ENCODE measurements at places on chromosomes 5 and 9.

DNA sequence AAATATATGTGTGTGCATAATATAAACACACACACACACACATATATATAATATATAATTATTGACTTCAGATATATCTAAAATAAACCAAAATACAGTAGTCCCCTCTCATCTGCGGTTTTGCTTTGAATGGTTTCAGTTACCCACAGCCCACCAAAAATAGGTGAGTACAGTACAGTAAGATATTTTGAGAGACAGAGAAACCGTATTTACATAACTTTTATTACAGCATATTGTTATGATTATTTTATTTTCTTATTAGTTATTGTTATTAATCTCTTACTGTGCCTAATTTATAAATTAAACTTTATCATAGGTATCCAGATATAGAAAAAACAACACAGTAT is 564.2 kb downstream of the ACTL7B start:
- no peak for DNase-seq

GRCh38 chr5:93787598-93787997 is 46.2 kb upstream of the POU5F2 start:
- DNase-seq, result no peak

DNA sequence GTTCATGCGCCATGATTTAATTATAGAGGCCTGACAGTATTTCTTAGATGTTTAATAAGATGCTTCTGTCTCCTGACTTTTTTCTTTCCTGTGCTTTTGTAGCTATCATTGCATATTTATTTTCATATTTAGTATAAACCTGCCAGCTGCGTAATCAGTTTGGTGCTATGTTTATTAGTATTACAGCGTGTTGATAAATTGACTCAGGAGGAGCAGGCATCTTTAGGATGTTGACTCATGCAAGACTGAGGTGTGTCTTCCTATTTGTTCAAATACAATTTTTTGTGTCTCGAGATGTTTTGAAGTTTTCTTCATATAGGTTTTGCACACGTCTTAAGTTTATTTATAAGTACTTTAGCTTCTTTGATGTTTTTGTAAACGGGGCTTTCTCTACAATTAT is 35.9 kb upstream of the EXOC3 start:
- no peak for DNase-seq

DNA sequence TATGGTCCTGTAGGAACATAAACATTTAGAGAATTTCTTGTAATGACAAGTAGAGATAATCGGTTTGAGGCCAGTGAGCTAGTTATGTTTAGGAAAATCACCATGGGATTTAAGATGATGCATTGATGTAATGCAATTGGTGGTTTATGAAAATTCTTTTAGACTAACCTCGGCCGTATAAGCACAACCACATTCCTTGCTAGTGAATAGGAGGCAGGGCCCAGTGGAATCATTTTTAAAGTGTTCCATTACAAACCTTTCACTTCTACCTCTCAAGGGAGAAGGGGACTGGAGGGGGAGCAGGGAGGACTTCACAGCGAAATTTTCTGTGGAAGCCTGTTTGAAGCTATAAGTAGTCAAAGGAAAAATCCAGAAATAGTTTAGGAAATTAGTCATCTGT is 71.8 kb upstream of the NFIL3 start:
- no peak for DNase-seq

DNA sequence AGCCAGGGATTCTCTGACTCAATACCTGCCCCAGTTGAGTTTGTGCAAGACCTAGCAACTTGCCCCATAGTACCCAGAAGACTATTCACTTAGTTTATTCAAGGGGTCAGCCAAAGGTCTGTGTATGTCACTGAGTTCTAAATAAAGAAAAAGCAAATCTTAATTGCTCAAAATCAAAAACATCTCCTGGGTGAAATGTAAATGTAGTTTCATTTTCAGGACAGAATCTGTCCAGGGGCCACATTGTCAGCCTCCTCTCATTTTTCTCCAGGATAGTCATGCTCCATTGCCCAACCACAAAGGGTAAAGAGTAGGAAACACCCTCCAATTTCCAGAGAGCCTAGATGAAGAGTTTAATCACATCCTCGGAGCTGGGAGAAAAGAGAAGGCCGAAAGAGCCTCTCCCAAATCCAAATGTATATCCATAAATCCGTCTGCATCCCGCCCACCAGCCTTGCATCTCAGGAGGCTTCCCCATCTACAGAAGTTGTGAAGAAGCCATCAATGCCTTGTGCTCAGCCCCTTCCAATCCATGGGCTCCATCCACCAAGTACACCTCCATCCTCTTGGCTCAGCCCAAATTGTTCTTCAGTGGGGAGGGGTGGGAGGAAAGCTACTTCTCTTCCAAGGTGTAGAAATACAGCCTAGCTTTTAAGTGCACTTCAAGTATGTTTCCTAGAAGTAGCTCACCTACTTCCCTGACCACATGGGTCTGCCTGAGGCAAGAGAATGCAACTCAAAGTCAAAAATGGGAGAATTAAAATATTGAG is 26.9 kb downstream of the ADAM19 start:
- no peak for DNase-seq

DNA sequence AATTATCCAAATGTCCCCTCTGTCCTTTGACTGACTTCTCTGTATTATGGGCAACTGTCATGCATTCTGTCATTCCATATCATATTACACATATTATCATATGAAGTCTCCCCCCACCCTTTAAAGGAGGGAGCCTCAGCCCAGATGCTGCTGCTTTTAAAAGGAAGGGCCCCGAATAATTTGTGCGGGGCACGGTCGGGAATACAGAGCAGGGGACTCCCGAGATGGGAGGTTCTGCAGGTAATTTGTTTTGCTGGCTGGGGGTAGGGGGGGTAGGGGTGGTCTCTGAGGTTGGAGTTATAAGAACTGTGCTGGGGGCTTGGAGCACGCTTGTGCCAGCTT is 10.1 kb upstream of the LHX2 start:
- peak; percentile 27 for DNase-seq

GRCh38 chr5:36957953-36958537 is 81.5 kb downstream of the NIPBL start:
- no peak for DNase-seq

DNA sequence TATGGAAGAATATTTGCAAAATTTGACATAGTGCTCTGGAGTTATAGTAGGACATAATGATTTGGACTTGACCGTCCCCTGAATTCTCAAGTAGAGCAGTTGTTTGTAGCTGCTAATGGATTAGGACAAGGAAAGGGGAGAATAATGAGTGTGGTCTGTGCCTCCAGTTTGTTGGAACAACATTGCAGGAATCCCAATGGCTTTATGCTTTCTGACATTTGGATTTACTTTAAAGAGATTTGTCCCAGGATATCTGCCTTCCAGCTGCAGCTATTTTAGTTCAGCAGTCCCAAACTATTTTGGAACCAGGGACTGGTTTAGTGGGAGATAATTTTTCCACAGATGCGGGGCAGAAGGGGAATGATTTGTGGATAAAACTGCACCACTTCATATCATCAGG is 648.2 kb downstream of the SLCO4C1 start:
- DNase-seq, result no peak

- no peak for DNase-seq
These were observed 32.4 kb downstream of the AOPEP start for GRCh38 chr9:94758880-94759279.

DNA sequence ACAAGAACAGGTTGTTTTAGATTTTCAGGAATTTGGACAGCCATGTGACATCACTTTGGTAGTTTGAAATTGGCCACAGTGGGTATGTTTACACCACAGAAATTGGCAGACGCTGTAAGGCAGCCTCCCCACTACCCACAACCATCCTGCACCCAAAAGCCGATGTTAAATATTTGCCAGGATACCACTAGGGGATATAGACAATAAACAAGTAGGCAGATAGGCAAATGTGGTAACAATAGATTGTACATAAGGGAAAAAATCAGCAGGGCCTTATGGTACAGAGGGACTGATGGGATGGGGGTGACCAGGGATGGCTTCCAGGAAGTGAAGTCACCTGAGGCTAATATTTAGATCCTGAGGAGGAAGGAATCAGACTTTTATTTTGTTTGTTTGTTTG is 31.1 kb upstream of the DUSP1 start:
- DNase-seq, result no peak

- DNase-seq, result no peak
These were observed 237.3 kb downstream of the TMEM167A start for GRCh38 chr5:82839881-82840280.

DNA sequence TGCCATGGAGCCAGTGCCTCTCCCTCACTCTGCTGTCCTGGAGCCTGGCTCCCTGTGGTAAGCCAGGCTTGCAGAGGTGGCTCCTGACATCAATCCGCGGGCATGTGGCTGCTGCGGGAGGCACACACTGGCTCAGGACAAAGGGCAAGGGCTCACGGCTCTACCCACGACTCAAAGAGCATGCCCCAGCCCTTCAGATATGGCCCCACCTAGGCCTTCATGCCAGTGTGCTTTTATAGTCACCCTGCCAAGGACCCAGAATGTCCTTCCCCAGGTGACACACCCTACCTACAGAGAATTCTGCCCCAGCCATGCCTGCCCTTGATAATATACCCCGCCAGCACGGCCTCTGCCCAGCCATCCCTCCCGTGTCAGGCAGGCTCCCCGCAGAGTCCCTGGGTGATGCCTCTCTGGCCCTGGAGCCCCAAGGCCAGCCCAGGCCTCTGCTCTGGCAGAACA is 1.6 kb downstream of the MGAT4B start:
- no peak for DNase-seq

DNA sequence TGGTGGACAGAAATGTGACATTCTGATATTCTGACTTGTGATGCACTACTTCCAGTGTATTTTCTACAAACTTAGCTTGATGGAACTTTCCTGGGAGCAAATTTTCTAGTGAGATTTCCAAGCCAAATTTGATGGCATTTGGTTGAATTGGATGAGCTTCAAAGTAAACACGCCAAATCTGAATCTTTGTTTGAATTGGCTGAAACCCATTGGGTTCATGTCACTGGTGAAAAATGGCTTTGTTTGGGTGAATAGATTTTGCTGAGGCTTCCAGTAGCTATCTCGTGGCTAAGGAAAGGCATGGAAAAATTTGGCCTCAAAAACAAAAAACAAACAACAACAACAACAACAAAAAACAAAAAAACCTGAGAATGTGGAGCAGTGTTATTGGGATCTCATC is 271.1 kb upstream of the RPS23 start:
- no peak for DNase-seq

- DNase-seq, result no peak
These were observed 130.6 kb downstream of the PDZD2 start for GRCh38 chr5:31769530-31769929.

- no peak for DNase-seq
These were observed 332.8 kb downstream of the MLLT3 start for GRCh38 chr9:20289423-20290010.

DNA sequence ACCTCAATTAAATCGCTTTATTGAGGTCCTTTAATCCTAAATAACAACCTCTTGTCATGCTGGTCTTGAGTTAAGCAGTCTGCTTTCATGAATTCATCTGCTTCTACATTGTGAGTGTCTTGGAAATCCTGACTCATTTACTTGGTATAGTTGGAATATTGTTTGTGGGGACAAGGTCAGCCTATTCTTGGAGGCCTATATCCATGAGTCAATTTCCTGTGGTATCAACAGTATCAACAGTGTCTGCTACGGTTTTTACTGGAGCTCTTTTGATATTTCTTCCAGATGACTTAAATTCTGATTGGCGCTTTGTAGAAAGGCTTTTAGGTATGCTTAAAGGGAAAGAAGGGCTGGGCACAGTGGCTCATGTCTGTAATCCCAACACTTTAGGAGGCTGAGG is 71.2 kb upstream of the PARP8 start:
- no peak for DNase-seq

DNA sequence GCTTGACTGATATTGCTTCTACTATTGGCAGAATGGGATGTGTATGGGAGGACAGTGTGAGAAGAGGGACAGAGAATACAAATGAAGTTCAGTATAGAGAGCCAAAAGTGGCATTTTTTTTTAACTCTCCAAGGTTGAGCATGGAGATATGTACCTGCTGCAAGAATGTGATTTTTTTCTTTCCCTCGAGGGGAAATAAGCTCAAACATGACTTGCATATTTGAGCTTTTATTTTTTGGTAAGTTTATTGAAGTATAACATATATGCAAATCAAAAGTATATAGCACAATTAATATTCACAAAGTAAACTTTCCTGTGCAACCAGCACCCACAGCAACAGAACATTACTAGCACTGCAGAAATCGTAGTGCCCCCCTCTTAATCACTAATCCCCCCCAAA is 285.7 kb upstream of the ADRA1B start:
- DNase-seq, result no peak

- DNase-seq, result no peak
These were observed 541.2 kb downstream of the PTPRD start for GRCh38 chr9:10071579-10071978.

- no peak for DNase-seq
These were observed 8.0 kb upstream of the LIX1 start for GRCh38 chr5:97150401-97150800.

- DNase-seq, result no peak
These were observed 46.3 kb downstream of the PHAX start for GRCh38 chr5:126647071-126647470.

DNA sequence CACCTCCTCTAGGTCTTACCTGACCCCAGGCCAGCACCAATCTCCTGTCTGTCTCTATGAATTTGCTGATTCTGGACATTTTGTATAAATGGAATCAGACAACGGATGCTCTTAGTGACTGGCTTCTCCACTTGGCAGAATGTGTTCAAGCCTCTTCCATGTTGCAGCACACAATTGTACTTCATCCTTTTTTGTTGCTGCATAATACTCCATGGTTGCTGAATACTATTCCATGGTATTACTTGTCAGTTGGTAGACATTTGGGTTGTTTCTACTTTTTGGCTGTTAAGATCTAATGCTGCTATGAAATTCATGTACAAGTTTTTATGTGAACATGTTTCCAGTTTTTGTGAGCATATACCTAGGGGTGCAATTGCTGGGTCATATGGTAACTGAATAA is 34.3 kb upstream of the FCN1 start:
- no peak for DNase-seq

DNA sequence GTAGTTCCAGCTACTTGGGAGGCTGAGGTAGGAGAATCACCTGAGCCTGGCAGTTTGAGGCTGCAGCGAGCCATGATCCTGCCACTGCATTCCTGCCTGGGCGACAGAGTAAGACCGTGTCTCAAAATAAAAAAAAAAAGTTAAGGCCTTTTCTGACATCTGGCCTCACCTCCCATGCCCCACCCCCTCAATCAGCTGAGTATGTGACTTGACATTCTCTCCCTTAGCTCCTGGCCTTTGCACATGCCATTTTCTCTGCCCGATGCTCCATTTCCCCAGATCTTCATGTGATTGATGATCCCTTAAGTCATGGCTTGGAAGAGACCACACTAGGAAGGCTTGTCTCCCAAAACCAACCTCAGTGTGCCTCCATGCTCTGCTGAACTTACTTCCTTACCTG is 17.7 kb upstream of the TCOF1 start:
- no peak for DNase-seq

- no peak for DNase-seq
These were observed 35.1 kb upstream of the ADRB2 start for GRCh38 chr5:148791334-148791667.

DNA sequence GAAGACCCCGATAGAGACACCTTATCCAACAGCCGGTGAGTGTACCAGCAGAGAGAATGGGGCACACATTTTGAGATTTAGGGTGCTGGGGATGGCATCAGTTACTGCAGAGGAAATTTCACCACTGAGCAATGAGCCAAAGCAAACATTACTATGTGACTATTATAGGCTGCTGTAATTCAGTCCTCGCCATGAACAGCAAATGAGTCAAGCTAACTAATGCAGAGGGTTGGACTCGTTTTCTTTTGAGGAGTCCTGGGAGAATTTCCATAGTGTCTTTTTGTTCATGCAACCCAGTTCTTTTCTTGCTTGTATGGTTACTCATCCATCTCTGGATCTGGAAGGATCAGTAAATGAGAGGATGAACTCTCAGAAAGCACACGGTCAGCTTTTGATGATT is 323.8 kb downstream of the PSAT1 start:
- no peak for DNase-seq
